ENCODE measurements at places on chromosomes 16 and 17. TPM values are rescaled to one million over a fixed set of nuclear protein-coding genes. Genes with fewer than 3 reads are reported as not detected.

MYO1D gene
- total RNA-seq, result 8.7 TPM

TLCD2 gene
- total RNA-seq, result 0.39 TPM

KRT24 gene
- not detected for total RNA-seq

BAHCC1 gene
- total RNA-seq, result not detected

All from activated CD4-positive, alpha-beta T cell treated with anti-CD3 and anti-CD28 coated beads for 36 hours (primary cell).